Fibroblast of pulmonary artery (primary cell): ENCODE measurements at places on chromosomes 13 and 19.

DNA sequence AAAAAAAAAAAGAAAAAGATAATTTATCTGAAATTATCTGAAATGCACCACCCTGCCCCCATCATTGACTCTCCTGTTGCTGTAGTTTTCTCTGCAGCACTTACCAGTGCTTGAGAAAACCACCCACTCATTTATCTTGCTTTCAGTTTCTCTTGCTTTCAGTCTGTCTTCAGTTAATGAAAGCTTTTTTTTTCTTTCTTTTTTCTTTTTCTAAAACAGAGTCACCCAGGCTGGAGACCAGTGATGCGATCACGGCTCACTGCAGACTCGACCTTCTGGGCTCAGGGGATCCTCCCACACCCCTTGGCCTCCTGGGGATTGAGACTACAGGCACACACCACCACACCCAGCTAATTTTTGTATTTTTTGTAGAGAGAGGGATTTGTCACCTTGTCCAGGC, 4.3 kb upstream of the ACP5 start:
- DNase-seq: peak; percentile 18

- no peak for DNase-seq
Measured at GRCh38 chr13:97631158-97631557, 197.2 kb downstream of the RAP2A start.

- no peak for DNase-seq
Measured at GRCh38 chr19:5072115-5072514, 103.2 kb downstream of the KDM4B start.

DNA sequence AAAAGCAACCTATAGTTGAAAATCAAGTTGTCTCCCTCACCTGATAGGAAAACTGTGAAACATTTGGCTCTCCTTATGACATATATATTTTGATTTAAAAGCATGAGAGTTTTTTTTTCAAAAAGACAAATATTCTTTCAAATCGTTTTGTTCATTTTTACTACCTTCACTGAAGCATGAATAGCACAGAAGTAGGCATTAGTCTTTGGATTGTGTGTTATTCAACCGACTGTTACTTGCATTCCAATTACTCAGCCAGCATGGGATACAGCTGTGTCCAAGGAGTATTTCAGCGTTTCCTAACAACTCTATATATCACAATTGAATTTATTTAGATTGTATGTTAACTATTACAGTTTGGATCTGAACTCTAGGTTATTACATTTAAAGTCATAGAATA, 135.2 kb downstream of the PCDH9 start:
- DNase-seq: peak; percentile 58

DNA sequence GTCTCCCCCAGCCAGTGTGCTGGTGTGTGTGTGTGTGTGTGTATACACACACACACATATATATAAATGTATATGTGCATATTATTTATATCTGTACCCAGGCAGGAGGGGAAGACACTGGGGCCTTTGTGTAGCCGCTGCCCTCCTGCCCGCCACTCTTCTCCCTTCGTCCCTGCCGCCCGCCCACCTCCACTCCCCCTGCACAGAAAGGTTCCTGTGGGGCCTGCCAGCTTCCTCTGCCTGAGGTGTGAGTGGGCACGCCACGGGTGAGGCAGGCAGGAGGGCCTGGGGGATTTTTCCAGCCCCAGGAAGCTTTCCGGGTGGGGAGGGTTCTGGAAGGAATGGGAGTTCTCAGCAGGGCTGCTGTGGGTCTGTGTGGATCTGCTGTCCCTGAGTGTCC, 6.9 kb downstream of the IRF2BP1 start:
- no peak for DNase-seq

GRCh38 chr19:50230379-50231351, 27.2 kb downstream of the MYH14 start:
- DNase-seq: no peak

DNA sequence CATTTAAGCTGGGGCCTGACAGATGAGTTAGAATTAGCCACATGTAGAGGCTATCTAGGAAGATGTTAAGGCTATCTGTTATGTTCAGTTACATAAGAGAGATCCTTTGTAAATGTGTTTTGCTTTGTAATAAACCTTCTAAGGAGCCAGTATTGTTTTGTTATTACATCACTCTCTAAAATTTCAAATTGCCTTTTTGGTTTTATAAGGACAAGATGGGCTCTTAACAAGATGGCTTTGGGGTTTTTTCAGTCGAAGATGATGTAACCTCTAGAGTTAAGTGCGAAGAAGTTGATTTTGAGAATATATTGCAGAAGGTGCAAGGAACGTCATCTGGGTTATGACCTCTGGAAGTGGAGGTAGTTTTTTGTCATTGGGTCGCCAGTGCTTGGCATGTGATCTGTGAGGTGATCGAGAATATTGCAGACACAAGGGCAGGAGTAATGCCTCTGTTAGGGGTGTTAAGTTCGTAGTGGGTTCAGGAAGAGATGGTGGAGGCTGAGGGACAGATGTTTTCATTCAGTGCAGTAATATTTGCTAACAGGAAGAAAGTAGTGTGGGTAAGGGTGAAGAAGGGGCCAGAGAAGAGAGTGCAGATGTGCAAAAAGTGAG, 12.7 kb downstream of the LSM14A start:
- peak; percentile 20 for DNase-seq

- no peak for DNase-seq
Measured at GRCh38 chr13:49351871-49352270, 92.0 kb downstream of the CAB39L start.

GRCh38 chr19:4130744-4131438, 7.0 kb upstream of the MAP2K2 start:
- DNase-seq: peak; percentile 76

DNA sequence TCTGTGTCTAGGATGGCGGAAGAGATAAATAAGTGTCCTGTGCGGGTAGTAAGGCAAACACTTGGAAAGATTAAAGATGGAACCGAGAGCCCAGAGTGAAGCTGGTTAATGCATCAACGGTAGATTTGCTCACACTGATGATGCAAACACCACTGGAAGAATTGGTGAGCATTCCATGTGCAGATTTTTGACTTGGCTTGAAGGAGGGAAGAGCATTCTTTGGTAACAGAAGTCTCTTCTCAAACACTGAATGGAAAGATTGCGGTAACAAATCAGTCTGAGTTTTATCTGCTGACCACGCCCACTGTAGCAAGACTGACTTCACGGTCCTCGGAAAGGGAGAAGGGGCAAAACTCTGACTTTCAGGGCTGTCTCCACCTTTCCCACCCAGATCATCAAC, 112.5 kb downstream of the COL4A1 start:
- peak; percentile 20 for DNase-seq

DNA sequence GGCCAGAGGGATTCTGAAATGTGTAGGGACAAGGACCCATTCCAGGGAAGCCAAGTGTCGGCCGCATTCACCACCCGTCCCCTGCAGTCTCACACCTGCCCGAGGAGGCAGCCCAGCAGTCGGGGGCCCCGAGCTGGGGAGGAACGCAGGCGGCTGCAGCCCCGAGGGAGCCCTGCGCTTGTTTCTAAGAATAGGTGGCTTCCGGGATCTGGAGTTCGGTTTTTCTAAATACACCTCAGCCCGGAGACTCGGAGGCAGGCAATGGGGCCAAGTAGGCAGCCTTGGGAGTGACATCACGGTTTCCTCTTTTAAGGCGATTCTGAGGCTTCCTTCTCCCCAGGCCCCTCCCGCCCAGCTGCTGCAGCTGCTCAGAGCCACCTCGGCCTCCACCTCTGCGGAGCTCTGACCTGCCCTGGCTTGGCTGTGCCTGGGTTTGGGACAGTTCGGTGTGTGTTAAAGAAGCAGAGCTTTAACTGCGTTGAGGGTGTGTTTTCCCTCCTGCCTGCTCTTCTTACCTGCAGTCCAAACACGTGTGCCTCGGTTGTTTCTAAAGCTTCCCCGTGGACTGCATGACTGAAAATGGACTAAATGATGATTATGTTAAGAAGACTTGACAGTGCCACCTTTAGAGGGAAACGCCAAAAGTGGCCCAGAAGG, 80.5 kb downstream of the COL4A2 start:
- DNase-seq: peak; percentile 70

DNA sequence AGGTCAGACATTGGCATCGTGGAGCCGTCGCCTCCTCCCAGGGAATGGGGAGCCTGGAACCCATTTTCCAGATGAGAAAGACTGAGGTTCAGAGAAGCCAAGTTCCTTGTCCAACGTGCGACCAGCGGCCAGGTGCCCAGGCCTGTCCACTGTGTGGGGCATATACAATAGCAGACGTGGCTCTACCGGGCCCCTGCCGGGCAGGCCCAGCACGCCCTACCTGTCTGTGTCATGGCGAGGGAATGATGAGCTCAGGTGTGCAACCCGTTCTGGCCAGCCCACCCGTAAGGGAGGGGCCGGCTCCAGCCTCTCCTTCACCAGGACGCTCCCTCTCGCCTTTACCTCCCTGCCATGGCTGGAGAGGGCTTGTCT, 837 bp downstream of the GNA15 start:
- DNase-seq: no peak

- DNase-seq: no peak
Measured at GRCh38 chr19:13038306-13039210, 43.3 kb downstream of the NFIX start.

- no peak for DNase-seq
Measured at GRCh38 chr13:111256458-111256857, 64.0 kb upstream of the TEX29 start.

GRCh38 chr13:76245920-76246319, 609.8 kb downstream of the LMO7 start:
- DNase-seq: no peak

- no peak for DNase-seq
Measured at GRCh38 chr19:34596115-34596514, 80.8 kb downstream of the SCGB2B2 start.

DNA sequence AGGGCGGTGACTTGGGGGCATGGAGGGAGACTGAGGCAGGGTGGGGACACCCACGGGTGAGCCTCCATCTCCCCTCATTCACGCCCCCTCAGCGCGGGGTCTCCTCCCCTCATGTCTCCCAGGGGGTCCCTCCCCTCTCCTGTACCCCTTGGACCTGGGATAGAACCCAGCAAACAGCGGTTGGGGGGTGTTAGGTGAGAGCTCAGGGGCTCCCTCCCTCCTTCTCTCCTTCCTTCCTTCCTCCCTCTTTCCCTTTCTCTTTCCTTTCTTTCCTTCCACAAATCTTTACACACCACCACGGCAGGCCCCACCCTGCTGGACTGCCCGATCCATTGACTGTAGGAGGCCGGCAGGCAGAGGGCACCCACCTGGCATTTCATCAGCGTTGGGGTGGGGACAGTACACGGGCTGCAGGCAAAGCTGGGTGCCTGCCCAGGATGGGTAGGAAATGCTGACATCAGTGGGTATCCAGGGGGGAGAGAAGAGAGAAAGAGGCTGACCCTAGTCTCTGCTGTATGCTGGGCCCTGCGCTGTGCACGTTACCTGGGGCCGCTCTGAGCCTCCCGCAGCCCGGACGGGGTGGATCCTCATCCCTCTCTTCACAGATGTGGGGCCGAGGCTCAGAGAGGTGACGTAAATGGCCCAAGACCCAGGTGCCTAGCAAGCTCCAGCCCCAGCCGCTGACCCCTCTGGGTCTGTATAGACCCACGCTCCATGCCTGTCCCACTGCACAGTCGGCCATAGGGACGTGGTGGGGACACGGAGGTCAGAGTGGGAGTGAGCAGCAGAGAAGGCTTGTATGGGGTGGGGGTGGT, 3.5 kb downstream of the SSC5D start:
- DNase-seq: no peak

- DNase-seq: no peak
Measured at GRCh38 chr19:3632098-3632497, 5.5 kb upstream of the CACTIN start.

DNA sequence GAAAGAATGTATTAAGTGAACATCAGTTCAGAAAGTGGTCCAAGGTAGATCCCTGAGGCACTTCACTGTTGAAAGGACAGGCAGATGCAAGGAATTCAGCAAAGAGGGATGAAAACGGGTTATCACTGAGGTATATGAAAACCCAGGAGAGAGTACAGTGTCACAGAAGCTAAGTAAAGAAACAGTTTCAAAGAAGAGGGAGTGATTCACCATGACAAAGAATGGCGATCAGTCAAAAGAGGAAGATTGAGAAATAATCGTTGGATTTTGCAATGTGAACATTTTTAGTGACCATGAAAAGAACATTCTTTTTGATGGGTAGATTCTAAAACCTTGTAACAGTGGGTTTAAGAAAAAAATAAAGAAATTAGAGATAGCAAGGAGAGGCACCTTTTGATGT, 99.3 kb downstream of the EPSTI1 start:
- DNase-seq: peak; percentile 81

GRCh38 chr13:98966019-98966418, 11.8 kb downstream of the DOCK9 start:
- no peak for DNase-seq

GRCh38 chr13:23678795-23679194, 108.6 kb downstream of the TNFRSF19 start:
- DNase-seq: no peak

DNA sequence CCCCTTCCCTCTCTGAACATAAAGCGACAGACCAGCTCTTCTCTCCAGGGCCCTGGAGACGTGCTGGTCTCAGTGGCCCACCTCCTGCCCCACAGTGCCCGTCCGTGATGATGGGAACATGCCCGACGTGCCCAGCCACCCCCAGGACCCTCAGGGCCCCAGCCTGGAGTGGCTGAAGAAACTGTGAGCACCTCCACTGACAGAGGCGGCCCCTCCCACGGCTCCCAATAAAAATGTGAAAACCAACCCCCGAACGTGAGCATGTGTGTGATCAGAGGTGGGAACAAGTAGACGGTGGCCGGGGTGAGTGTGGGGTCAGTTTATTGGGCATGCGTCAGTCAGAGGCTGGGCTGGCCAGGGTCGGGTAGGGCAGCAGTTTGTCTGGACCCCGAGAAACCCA, 4.1 kb downstream of the NDUFA3 start:
- no peak for DNase-seq

- no peak for DNase-seq
Measured at GRCh38 chr13:26988059-26988769, 183.4 kb downstream of the USP12 start.

- DNase-seq: no peak
Measured at GRCh38 chr19:3520166-3521103, 14.3 kb downstream of the FZR1 start.

- peak; percentile 2 for DNase-seq
Measured at GRCh38 chr13:52862358-52863206, 14.1 kb upstream of the PCDH8 start.

DNA sequence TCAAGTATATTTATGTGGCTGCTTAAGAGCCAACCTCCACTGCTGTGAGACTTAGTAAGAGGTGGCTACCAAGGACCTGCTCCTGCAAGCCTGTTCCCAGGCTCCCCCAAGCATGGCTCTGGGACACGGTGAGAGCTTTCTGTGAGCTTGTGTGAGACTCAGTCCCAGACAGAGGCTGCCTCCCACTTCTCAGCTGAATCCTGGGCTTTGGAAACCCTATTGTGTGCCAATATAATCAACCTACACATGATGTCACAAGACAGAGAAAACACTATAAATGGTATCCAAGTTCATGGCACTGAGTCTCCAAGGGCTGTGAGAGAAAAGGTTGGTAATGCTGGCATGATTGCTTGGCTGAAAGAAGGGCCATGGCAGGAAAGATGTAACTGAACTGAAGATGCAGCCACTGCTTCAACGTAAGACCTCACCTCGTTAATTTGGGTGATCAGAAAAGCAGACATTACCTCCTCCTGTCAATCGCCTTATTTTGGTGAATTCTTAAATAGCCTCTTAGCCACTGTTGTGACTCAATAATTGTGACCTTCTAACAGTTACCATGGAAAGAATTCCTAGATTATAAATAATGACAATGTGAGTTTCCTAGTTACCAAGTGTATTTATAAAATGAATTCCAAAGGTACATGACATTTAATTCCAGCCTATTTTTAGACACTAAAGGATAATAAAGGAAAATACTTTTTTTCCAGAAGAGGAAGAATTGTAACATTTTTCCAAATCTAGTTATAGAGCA, 332.0 kb downstream of the IRS2 start:
- DNase-seq: peak; percentile 7

GRCh38 chr13:74166261-74167004, 32.2 kb upstream of the KLF12 start:
- DNase-seq: no peak

GRCh38 chr19:3062165-3063105, at the start of gene TLE5:
TLE5 (minus strand) TSS chr19:3062495; CDS start chr19:3062200, 295 bp downstream.
- DNase-seq: peak; percentile 47
